CD4-positive, alpha-beta T cell treated with Interferon alpha-2 for 1 hour (primary cell): ENCODE measurements at places on chromosomes 6 and 20.

DNA sequence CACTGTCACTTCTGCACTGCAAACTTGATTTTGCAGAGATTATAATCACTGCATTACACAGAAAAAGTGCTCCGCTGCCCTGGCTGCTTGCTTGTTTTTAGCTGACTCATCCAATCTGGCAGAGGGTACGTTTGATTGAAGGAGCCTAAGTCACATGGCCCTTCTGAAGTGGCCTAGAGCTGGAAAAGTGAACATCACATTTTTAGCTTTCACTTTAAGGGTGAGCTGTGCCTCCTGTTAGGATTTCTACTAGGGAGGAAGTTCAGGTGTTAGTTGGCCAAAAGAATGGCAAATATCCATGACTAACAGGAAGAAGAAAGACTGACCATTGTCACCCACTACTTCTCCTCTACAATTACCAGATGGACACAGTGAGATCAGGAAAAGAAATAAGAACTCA, 889.1 kb upstream of the MAP3K7 start:
- DNase-seq, result no peak

- DNase-seq, result peak; percentile 24
These were observed 265.0 kb downstream of the ADGRG6 start for GRCh38 chr6:142566628-142567396.

DNA sequence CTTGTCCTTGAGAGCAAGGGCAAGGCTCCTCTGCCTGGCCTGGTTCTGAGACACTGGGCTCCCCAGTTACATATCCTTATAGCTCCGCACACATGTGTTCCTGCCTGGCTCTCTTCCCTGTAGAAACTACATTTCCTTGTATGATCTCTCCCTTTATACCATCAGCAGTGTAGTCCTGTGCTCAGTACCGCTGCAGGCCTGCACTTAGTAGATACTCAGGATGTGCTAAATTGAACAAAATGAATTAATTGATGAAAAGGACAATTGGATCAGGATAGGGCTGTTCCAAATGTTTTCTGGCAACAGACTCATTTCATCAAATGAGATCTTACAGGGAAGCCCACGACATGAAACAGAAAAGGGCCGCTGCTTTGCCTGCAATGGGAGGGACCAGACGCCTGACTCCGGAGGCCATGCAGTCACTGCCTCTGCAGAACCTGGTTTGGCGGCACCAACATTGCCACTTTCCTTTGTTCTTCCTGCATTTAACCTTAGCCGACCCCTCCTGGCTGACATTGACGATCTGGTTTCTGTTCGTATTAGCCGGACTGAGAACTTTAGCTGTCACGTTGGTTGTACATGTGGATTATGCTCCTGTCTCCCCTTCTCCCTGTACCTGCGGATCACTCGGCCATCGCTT, 53.3 kb downstream of the CHMP4B start:
- DNase-seq, result no peak

- peak; percentile 2 for DNase-seq
These were observed 995 bp downstream of the ZFP64 start for GRCh38 chr20:52190437-52191131.

GRCh38 chr6:140203661-140204147, 829.3 kb upstream of the CITED2 start:
- no peak for DNase-seq

DNA sequence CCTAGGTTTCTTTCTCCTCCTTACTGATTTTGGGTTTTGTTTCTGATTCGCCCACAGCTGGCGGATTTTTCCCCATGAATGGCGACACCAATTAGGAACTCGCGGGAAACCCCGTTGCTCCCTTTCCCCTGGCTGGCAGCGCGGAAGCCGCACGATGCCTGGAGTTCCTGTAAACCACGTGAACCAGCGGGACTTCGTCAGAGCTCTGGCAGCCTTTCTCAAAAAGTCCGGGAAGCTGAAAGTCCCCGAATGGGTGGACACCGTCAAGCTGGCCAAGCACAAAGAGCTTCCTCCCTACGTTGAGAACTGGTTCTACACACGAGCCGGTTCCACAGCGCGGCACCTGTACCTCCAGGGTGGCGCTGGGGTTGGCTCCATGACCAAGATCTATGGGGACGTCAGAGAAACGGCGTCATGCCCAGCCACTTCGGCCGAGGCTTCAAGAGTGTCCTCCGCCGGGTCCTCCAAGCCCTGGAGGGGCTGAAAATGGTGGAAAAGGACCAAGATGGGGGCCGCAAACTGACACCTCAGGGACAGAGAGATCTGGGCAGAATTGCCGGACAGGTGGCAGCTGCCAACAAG, 3.2 kb upstream of the SEC23B start:
- DNase-seq, result peak; percentile 4

DNA sequence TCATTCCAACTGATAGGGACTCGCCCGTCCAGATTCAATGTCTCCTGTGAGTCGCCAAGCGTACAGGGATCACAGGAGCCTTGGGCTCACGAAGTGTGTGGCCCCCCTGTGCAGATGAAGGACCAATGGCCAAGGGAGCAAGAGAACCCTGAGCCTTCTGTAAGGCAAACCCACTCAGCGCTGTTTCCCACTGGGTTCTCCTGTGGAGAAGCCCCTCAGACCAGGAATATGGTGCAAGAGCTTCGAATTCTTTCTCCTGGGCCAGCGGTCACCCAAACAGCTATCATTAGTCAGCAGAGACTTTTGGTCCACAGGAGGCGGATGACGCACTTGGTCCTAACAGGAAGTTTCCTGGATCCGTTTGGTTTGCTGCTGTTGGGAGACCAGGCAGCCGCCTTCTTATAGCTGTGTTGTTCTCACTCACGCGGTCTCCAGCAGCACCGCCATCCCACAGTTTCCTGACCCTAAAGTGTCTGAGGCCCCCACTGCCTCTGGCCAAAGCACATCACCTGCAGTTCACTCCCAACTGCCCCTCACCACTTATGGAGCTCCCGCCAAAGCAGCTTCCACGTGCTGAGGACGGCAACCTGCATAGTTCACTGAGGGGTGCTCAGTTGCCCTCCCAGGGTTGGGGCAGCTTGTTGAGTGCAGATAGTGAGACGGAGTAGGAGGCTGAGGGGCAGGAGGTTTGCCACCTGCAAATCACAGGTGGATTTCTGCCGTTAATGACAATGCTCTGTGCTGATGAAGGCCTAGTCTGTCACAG, 268.6 kb downstream of the ERMARD start:
- no peak for DNase-seq

- no peak for DNase-seq
These were observed 304 bp downstream of the PBX2 start for GRCh38 chr6:32189742-32190053.

DNA sequence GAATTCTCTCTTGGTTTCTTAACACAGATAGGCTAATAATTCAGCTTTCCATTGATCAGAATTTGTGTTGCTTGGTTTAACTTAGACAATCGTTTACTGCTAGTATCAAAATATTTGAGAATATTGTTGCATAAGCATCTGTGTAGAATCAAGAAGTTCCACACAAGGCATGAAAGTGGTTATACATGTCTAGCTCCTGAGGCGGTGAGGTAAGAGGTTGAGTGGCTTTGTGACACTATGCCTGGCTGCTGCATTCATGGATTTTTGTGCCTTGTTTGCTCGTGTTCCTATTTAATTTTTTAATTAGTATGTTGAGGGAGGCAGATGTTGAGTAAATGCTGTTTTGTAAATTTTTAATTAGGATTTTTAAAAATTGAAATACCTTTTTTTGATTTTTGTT, 10.2 kb downstream of the PKIB start:
- no peak for DNase-seq

GRCh38 chr20:56285496-56285895, 37.0 kb downstream of the MC3R start:
- no peak for DNase-seq

GRCh38 chr6:2396846-2397630, 151.6 kb upstream of the GMDS start:
- DNase-seq, result no peak

DNA sequence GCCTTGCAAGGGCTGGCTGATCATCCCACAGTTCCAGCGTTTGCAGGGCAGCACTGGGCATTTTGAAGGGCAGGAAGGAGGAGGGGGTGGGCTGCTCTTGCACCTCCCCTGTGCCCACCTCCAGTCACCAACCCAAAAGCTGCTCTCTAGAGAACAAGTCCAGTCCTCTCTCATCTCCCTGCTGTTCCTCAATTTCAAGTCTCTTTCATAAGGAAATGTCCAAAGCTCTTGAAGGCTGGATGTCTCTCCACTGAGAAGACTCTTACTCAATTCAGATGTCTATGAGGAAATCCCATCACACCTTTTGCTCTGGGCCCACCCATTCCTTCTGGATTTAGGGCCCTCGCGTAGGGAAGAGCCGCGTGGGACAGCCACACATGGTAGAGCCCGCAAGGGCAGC, 31.7 kb downstream of the WRNIP1 start:
- DNase-seq, result no peak

DNA sequence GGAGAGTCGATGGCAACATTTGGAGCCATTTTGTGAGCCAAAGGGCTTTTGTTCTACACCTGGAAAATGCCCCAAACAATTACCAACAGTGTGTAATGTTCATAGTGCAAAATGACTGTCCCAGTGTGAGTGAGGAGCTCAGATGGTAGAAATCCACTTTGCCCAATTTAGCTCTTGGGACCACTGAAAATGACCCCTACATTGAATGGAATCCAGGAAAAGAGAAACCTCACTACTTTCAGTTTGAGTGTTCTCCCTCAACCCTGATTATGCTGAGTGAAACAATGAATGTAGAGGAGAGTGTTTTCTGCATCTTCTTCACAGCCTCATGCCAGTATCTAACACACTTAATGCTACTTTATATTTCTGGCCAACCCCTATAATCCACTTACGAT, 84.9 kb upstream of the NRN1 start:
- no peak for DNase-seq

GRCh38 chr20:13231031-13231752, 10.1 kb downstream of the ISM1 start:
- DNase-seq, result peak; percentile 62

- DNase-seq, result no peak
These were observed 406.4 kb upstream of the PLCB4 start for GRCh38 chr20:8662433-8662954.

DNA sequence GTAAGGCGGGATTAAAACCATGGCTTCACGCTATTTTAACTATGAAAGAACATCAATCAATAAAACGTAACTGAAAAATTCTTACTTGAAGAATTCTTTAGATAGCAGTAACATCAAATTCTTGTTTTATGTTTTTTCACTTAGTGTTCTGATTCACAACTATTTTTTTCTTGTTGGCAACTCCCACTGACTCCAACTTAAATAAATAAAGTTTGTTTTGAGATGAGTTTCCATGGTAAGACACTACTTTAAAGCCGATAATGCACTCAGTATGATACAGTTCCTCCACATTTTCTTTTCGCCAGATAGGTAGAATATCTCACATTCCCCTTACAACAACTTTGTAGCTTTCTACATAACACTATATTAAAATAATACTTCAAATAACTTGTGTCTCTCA, 33.1 kb upstream of the CNKSR3 start:
- no peak for DNase-seq

DNA sequence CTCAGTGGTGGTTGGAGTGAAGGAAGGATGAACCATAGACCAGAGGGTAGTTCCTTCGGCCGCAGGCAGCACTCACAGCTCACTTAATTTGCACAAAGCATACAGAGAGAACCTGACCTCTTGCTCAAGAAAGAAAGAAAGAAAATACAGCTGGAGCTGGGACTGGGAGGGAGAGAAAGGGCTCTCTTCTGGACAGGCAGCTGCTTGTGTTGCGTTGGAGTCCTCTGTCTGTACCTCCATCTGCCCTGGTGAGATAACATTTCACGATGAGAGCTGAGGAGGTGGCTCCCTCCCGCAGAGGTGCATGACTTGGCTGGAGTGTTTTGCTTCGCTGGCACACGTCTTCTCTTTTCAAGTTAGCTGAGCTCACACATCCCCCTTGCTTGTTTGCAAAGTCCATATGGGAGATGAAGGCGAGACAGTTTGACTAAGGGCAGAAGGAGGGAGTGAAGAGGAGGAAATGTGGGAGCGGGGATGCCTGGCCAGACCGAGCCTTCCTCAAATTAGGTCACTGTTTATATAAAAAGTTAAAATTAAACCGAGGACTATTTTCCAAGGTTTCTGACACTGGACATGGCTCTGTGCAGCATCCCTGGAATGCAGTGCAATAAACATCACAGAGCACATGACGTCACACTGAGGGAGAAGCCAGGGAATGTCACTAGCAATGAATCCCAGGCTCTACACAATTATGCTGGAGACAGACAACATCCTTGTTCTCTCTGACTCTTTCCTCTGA, 359.4 kb downstream of the CD83 start:
- no peak for DNase-seq

DNA sequence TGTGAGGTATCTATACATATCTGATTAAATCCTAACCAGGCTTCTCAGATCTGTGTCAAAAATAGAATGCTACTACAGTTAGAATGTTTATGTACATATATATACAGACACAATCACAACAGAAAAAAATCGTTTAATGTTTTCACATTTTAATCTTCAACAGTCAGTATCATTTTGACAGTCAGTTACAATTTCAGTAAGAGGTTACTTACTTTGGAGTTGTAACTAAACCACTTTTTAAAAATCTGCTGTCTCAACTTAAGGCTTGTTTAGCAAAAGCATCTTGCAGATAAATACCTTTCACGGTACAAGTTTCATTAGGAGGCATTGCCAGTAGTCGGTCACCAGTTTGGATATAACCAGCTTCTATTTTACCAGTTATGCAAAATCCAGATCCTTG, 32.3 kb upstream of the ALDH8A1 start:
- no peak for DNase-seq

DNA sequence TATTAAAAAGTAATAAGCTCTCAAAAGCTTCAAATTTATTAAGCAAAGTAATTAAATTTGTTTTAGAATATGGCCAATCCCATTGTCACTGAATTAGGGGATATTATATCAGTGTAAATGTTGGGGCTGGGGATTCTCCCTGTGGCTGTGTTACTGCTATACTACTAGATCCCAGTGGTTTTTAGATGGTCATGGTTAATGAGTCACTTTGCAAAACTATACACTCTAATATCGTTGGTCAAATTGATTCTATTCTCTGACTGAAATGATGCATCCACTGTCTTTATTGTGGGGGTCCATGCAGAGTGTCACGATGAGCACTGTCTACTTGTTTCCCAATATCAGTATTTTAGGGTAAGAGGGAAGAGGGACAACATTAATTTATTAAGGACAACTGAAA, 336.9 kb upstream of the PREP start:
- no peak for DNase-seq

DNA sequence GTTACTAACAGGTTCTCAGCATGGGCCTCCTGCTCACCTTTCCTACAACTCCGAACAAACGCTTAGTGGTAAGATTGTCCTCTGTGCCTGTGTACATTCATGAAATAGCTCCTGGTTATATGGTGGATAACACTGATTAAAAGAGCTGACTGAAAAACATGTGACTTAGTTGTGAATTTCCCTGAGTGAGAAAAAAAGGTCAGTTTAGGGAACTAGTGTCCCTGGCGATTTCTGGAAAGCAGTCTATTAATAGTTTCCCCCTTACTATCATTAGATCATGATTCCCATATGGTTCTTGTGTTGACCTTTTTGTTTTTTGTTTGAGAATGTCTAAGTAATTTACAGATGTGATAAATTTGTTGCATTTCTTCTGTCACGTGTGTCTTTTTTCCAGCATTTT, 15.6 kb downstream of the SNRPC start:
- DNase-seq, result no peak

GRCh38 chr6:156852858-156853216, 75.7 kb downstream of the ARID1B start:
- no peak for DNase-seq
